ENCODE measurements at places on chromosomes 12 and 14. TPM values are rescaled to one million over a fixed set of nuclear protein-coding genes. Genes with fewer than 3 reads are reported as not detected.

Gene KCNJ8
- not detected for total RNA-seq

Gene CYP27B1
- 1.8 TPM for total RNA-seq

- peaks cover 13% of the 10 kb centered on the region for H3K4me1 ChIP-seq
- no peak overlapping the region for H3K27ac ChIP-seq
- H3K4me3 ChIP-seq: no peak overlapping the region
- no peak for DNase-seq
Observed at GRCh38 chr12:101859664-101860607, 17.4 kb upstream of the DRAM1 start.

- peaks cover 7% of the 10 kb centered on the region for H3K36me3 ChIP-seq
- DNase-seq: no peak
- peaks cover 8% of the 10 kb centered on the region for H3K27me3 ChIP-seq
- no peak overlapping the region for H3K27ac ChIP-seq
Observed at GRCh38 chr14:73264080-73264884, 27.0 kb downstream of the PAPLN start.

- no peak for DNase-seq
- no peaks in the 10 kb centered on the region for H3K4me1 ChIP-seq
- no peak overlapping the region for H3K27ac ChIP-seq
- H3K27me3 ChIP-seq: no peaks in the 10 kb centered on the region
Observed at GRCh38 chr12:34340534-34341361, 318.5 kb downstream of the ALG10 start.

GRCh38 chr12:77594366-77594765 is 236.3 kb upstream of the NAV3 start:
- no peaks in the 10 kb centered on the region for H3K4me1 ChIP-seq
- H3K4me3 ChIP-seq: no peak overlapping the region
- H3K27me3 ChIP-seq: no peaks in the 10 kb centered on the region
- H3K27ac ChIP-seq: no peak overlapping the region

DNA sequence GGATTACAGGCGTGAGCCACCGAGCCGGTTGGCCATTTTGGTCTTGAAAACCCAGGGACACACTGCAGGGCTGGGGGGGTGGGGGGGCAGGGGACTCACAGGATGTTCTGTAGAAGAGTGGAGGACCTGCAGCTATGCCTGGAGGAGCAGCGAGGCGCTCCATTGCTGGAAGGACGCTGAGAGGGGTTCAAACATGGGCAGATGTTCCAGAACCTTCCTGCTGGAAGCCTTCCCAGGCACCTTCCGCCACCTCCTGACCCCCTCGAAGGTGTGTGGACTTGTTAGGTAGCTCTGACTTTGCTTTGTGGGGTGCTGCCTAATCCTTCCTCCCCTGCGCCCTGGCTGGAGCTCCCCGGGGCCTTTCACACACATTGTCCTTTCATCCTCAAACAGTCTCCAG is 19.6 kb upstream of the PPP1R13B start:
- H3K36me3 ChIP-seq: no peaks in the 10 kb centered on the region
- H3K4me3 ChIP-seq: no peak overlapping the region
- H3K27me3 ChIP-seq: no peaks in the 10 kb centered on the region

Data from Calu3 (cell line).